Activated naive CD4-positive, alpha-beta T cell treated with anti-CD3 and anti-CD28 coated beads, Interleukin-2, amount 50 U/mL, for 16 hours (primary cell): ENCODE measurements at places on chromosomes 11 and 22.

DNA sequence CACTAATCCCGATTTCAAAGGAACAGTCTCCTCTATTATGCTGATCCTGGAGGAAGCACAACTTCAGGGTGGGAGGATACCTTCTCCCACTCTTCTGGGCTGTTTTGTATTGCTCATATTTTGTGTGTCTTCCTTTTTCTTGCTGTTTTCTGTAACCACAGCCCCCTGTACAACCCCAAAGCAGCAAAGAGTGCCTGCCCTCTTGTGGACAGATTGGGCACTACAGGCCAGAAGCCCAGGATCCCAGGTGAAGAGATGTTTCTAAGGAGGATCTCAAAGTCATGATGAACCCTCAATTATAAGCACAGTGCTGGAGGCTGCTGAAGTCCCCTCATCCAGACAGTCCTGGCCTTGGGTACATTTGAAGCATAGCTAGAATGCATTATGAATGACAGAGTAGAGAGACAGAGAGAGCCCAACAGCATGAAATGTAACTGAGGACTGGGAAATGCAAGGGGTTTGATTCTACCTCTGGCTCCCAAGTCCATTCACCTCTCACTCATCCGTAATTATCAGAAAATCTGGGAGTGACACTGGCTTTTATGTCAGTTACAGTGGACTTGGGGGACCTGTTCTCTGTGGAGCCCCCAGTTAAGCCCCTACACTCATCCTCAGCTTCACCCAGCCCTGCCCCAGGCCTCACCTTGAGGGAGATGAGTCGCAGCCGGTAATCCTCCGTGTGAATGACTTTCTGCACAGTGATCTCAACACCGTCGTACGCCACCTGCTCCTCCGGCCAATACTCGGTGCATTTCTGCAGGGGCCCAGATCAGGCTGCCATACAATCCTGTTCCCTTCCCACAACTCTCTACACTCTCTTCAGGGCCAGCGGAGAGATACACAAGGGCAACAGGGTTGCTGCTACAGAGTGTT is 6.2 kb upstream of the IGSF22 start:
- peak; percentile 68 for DNase-seq

DNA sequence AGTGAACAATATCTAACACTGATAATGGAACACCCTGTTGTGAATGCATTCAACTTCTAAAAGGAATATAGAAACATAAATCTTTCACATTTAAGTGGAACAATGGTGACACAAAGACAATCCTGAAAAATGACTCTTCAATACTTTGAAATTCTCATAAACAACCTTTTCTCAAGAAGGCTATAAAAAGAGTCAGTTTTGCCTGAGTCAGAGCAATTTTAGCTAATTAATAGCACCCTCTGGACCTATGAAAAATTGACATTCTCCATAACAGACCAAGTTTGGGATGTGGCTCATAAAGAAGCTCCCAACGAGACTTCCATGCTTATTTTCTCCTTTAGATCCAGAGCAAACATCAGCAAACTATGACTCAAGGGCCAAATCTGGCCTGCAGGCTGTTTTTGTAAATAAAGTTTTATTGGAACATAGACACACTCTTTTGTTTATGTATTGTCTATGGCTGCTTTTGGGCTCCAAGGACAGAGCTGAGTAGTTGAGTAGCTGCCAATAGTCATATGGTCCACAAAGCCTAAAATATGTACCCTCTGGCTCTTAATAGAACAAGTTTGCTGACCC is 108.0 kb downstream of the MAML2 start:
- DNase-seq = no peak

DNA sequence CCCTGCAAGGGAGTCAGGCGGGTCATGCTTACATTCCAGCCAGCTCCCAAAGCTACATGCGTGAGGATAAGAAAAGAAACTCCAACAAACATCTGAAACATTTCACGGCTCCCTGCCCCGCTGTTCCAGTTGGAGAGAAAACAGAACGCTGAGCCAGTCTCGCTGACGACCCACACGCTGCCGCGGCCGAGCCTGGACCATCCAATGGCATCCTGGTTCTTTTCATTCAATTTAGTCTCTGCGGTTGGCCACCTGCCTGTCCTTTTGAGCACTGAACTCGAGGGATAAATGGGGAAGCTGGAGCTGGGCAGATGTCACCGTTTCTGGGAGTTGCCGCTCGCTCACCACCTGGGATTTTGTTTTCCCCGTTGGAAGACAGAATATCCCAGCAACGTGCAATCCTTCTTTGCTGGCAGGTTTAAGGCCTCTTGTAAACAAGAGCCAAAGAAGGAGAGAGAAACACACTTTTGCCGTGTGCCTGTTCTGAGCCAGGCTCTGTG is 45.3 kb upstream of the SHISAL1 start:
- DNase-seq = no peak

DNA sequence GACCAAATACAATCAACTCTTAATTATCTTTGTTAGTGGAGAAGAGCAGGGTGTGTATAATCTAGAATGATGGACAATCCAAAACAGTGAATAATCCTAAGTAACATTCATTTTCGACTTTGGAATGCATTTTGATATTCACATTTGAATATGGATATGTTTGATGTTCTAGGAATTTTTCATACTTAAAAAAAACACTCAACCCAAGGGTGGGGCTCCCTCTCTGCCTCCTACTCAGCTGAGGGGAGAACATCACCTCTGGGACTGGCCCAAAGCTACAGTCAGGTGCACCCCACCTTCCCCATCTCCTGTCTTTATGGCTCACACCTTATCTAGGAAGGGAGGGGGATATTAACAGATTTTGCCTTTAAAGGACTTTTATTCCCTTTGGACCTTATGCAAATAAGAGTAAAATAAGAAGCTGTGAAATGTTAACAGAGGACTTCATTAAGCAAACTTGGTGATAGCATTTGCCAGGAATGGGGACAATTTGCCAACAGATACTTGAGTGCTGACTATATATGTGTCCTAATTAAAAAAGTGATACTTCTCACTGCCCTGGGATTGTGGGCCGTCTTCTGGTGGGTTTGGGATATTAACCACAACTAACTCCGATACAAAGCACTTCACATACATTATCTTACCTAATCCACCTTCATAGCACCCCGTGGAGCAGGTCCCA is 187.0 kb downstream of the ST3GAL4 start:
- DNase-seq = no peak

DNA sequence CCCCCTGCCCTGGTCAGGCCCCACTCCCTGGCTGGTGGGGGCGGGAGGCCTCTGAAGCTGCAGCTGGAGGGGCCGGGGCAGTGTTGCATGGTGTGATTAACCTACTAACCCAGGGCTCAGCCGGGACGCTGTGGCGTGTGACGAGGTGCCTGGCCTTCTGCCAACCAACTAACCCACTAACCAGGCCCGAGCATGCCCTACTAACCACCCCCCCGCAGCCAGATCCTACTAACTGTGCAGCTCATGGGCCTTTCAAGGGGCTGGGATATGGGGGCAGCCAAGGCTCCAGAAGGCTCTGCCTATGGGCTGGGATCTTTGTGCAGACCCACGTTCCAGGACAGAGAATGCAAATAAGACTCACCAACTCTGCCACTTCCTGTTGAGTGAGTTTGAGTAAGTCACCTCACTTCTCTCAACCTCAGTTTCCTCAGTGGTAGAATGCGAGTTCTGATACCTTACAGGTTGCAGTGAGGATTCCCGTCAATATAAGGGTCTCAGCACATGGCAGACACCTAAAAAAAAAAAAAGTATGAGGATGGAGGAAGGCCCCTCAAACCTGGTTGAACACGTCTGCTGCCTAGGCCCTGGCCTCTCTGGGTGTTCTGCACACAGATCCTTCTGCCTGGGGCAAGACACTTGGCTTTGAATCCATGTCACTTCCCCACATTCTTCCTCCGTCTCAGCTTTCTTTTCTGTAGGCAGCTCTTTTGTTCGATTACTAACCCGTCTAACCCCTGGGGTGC is 14.1 kb downstream of the MIAT start:
- DNase-seq = peak; percentile 55

- no peak for DNase-seq
These were observed 2.0 kb downstream of the FBXO3 start for GRCh38 chr11:33772300-33772699.

DNA sequence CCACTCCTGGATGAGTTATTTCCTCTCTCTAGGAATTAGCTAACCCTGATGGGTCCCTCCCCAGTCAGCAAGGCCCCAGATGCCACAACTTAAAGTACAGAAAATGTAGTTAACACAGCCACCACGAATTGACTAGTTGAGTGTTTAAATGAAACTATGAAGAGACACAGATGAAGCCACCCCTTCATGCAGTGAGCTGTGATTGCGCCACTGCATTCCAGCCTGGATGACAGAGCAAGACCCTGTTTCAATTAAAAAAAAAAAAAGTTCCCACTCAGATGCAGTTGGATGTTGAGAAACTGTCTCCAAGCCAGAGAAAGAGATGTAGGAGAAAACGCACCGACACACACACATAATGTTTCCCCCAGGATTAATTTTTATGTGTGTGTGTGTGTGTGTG is 53.3 kb downstream of the SCN3B start:
- DNase-seq = no peak

- DNase-seq = no peak
These were observed 23.4 kb upstream of the CLDN5 start for GRCh38 chr22:19547620-19548019.

DNA sequence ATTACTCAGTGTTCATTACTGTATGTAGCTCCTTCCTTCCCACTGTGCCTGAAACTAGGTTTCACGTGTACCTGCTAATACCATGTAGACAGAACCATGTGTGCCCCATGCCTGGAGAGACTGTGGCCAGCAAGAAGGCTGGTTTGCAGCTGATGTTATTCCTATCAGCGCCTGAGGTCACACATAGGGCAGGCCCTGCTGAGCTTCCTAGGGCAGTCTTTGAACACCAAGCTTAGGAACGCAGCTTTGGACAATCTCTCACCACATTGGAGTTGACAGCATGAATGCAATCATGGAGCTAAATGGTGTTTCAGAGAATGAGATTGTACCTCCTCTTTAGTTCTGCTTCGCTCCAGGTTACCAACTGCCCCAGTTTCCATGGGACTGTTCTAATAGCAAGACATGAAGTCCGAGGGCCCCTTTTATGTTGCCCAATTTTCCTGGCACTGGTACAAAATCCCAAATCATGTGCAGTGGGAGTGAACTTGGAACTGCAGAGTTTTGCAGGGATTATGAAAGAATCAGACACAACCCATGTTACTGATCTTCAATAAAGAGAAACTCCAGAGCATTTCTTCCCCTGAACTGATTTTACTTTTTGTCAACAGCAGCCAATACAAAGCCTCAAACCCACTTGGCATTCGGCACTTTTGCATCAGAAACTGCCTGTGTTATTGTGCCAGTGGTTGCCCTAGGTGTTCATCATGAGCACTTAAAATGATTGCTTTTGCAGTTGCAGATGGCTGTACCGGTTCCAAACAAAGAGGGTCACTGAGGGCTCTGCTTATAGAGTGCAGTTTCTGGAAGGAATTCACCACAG is 154.2 kb upstream of the TTC12 start:
- no peak for DNase-seq

- no peak for DNase-seq
These were observed 224.3 kb downstream of the OR4A5 start for GRCh38 chr11:54930930-54931329.

DNA sequence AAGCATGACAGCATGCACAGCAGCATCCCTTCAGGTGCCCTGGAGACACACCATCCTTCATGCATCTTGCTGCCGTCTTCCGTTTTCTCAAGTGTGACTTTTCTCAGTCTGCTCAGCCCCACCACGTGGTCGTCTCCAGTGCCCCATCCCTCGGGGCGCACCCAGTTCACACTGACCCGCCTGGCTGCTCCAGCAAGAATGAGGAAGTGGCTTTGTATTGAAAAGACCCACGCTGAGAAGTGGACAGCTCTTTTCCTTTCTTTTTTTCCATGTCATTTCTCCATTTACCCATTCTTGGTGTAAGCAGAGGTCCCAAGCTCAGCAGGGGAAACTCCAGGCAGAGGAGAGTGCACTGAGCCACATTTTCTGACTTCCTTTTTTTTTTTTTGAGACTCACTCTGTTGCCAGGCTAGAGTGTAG is 14.5 kb downstream of the SERPINH1 start:
- DNase-seq = no peak

GRCh38 chr22:45580726-45581381 is 78.2 kb downstream of the FBLN1 start:
- DNase-seq = no peak

DNA sequence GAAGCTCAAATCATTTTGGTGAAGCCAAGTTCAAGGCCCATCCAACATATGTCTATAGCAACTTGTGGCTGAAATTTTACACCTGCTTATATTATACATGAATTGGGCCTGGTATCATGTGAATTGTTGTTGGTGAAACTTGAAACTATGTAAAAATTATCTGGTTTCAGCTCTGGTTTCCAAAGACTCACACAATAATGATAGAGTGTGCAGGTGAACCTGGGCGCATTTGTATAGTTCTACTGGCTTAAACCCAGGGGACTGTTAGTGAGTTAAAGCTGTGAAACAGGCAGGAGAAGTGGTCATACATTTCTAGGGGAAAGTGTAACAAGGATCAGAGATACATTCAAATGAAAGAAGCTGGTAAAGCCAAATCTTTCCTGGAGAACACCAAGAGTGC is 627.3 kb downstream of the METTL15 start:
- DNase-seq = no peak

DNA sequence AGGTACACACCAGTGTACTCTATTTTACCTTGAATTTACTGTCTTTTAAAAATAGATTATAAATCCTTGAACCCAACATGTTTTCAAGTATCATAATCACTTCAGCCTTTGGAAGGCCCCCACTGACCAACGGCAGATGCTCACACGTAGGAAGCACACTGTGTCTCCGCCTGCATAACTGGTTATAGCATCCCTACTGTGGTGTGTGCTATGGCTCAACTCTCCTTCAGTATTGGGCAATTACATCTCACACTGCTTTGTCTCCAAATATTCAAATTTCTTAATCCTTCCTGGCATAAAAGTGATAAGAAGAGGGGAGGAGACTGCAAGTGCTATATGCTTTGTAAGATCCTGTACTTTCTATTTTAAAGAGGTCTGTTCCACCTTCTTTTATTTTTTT is 165.7 kb downstream of the CADM1 start:
- no peak for DNase-seq

DNA sequence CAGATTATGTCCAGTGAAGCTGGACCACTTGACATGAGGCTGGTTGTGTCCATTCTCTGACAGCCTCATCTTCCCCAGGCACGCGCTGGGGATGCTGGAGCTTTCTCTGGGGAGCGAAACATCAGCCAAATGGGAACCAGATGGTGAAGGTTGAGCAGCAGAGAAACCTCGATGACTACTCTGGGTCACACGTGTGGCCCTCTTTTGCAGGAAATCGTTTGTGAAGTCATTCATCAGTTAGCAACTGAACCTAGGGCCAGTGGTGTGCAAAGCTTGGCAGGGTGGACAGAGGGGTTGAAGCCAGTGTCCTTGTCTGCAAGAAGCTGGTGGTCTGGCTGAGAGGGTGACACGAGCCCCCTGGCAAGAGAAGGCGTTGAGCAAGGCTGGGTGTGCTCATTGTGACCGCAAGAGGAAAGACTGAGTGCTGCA is 109.8 kb downstream of the ZBTB16 start:
- DNase-seq = no peak
